Cardiac muscle cell (in vitro differentiated cells and primary cell): ENCODE measurements at places on chromosomes 2 and 18.

DNA sequence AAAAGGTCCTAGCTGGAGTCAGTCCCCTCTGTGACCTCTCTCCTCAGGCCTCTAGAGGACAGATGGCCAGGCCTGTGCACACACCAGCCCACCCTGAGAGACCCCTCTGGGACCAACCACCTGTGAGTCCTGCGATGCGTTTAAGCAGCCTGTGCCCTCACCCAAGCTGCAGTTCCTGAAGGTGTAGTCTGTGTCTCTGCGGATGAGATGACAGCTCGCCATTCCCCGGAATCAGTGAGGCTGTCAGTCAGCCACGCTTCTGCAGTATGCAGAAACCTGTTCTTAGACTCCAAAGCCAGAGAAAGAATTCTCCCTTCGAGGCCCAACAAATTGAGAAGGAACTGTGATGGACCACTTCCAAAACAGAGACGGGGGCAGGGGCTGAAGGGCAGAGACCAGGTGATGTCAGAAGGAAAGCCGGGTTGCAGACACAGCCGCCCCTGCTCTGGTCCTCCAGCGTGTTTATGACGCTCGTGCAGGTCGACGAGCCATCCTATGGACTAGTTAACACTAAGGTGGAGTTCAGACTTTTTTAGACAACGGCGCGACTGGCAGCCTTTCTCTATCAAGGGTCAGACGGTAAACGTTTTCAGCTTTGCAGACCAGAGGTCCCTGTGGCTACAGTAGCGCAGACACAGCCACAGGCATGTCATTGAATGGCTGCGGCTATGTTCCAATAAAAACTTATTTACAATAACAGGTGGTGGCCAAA lies 10.2 kb downstream of the MTERF4 start:
- DNase-seq, result no peak

- DNase-seq, result no peak
Measured at GRCh38 chr18:10705786-10706185, 180.0 kb downstream of the NAPG start.

DNA sequence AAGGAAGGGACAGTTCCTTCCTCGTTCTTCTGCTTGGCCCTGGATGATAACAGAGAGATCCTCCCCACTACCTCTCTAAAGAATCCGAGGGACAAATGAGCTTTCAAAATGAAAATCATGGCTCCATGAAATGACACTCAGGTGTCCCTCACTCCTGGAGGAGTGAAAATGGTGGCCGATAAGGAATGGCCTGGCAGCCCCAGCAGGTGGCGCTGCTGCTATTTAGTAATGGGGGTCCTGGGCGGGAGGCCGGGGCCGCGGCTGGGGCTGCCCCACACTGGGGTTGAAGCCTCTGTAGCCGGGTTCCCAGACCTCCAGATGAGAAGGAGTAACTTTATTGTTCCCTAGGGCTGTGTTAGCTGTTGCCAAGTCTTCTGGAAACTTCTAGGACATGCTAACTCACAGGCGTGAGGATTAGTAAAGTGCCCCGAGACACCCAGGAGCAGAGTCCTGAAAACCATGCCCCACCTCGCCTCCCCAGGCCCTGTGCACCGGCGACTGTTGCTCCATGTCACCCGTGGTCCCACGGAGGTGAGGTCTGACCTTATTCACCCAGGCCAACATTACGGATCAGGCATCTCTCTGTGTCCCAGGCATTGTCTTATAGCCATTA lies 138.0 kb downstream of the CTIF start:
- peak; percentile 88 for DNase-seq

DNA sequence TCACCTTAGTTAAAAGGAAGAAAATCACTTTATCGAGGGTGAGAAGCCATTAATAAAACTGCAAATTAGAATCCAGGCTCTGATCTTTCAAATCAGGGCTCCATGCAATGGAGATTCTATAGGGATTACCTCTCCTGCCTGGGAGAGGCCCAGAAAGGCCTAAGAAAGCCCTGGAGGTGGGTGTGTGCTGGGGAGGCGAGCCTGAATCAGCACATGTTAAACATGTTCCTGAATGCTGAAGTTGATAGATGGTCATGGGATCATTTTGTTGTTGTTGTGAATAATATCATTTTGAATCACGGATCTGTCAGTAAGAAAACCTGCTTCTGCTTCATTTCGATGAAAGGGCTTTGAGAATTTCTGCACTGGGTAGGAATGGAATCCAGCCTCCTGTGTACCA lies 254.3 kb downstream of the ACKR3 start:
- DNase-seq, result no peak

DNA sequence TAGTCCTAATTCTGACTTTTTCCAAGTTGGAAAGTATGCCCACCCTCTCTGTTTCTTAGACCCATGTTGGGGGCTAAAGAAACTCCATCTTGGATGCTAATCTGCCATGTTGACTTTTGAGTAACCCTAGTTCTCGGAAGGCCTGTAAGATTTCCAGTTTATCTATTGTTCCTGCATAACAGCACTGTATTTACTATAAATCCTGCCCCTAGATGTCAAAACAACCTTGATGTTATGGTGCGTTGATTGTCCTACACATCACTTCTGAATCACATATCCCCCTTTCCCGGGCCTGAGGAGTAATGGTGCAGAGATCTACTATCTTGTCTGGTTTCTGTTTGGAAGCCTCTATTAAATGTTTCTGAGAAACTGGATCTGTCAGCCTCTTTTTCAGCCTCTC lies 116.7 kb downstream of the ALK start:
- no peak for DNase-seq

DNA sequence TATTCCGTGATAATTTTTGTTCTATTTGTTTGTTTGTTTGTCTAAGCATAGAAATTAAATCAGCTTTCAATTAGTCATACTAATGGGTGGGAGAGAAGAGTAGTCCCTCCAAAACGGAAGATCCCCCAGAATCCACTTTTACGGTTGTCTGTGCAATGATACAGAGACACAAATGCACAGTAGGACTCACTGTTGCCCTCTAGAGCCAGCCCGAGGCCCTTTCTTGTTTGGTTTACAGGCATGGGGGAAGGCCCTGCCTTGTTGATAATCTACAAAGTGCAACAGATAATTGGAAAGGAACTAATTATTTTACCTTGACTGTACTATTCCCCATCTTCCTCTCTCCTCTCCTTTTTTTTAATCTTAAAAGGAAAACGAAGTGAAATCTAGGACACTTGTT lies 121.1 kb downstream of the ACOXL start:
- peak; percentile 36 for DNase-seq

DNA sequence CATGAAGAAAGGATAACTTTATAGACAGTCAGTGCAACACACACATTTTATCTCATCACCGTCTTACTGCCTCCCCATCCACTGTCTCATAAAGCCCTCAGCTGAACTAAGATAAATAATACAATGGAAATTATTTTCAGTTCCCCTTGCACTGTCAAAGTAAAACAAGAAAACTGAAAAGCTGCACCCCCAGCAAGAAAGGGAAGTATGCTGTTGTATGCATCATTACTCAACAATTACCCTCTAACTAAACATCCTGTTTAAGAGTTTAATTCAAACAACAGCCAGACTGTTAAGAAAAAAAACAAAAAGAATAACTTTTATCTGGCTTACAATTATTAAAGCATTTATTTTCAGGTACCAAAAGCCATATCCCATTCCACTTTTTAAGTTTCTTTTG lies 25.0 kb downstream of the MPPE1 start:
- no peak for DNase-seq

- DNase-seq, result peak; percentile 82
Measured at GRCh38 chr2:174051741-174052583, 86.8 kb upstream of the SP3 start.

DNA sequence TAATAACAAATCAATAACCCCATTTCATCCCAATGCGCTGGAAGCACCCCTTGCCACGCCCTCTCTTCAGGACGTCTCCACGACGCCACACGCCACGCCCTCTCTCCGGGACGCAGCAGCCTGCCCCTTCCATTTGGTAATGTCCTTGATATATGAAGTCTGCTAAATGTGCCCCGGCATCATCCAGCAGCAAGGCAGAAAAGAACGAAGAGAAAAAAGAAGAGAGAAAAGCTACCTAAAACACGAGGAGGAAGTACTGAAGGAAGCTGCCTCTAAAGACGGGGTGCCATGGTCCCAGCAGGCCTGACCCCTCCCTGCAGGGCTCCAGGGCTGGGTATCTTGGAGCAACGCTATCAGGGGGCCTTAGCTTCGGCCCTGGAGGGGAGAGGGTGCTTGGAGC lies 41.8 kb downstream of the CNGA3 start:
- DNase-seq, result no peak

- peak; percentile 3 for DNase-seq
Measured at GRCh38 chr18:38459131-38459994, 893.8 kb upstream of the CELF4 start.

GRCh38 chr2:190744041-190744440 lies 95.2 kb downstream of the NAB1 start:
- DNase-seq, result no peak

DNA sequence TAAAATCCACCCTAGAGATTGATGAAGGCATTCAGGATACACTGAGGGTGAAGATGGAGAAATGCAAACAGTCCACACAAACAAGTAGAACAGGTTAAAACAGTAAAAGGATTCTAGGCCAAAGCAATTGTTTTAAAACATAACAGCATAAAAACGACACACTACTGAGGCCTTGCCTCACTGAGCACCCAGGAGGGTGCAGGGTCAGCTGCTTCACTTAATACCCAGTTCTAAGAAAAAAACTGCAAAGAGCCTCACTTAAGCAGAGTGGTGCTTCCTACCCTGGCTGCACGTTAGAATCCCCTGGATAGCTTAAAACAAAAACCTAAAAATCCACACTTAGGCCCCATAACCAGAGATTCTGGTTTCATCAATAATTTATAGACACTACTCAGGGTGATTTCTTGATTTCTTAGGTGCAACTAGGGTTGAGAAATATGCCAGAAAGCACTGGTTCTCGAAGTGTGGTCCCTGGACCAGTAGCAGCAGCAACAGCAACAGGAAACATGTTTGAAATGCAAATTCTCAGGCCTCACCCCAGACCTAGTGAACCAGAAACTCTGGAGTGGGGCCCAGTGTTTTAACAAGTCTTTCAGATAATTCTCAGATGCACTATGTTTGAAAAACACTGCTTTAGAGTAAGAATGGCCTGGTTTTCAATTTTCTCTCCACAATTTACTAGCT lies 279.1 kb downstream of the ZEB2 start:
- no peak for DNase-seq

DNA sequence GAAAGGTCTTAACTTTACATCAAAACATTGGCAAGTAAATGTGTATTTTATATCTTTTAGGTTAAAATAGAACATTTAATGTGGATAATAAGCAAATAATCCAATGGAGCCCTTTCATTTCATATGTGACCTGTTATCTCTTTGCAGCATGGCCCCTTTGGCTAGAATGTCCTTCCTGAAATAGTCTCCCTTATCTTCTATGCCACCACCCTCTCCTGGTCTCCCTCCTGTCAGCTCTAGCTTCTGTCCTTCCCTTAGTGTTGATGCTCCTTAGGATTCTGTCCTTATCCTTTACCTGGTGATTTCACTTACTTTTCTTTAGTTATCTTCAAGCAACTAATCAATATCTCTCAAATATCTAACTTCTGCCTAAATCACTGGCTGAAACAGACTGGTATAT lies 87.1 kb upstream of the TFCP2L1 start:
- no peak for DNase-seq

DNA sequence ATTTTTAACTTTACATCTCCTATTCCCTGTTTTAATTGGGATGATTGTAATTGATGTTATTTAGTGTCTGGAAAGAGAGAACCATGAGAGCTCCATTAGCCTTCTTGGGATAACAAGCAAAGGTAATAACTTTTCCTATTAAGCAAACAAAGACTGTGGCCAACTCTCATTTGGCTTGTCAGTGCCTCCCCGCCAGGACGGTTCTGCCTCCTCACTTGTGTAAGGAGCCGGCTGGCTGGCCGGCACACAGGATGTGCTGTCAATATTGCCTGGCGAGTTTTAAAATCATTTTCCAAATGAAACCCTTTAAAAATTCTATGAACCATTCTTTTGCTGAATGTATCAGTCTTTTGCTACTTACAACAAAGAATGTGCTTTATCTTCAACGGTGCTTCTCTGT lies 898.3 kb downstream of the CPS1 start:
- DNase-seq, result no peak

DNA sequence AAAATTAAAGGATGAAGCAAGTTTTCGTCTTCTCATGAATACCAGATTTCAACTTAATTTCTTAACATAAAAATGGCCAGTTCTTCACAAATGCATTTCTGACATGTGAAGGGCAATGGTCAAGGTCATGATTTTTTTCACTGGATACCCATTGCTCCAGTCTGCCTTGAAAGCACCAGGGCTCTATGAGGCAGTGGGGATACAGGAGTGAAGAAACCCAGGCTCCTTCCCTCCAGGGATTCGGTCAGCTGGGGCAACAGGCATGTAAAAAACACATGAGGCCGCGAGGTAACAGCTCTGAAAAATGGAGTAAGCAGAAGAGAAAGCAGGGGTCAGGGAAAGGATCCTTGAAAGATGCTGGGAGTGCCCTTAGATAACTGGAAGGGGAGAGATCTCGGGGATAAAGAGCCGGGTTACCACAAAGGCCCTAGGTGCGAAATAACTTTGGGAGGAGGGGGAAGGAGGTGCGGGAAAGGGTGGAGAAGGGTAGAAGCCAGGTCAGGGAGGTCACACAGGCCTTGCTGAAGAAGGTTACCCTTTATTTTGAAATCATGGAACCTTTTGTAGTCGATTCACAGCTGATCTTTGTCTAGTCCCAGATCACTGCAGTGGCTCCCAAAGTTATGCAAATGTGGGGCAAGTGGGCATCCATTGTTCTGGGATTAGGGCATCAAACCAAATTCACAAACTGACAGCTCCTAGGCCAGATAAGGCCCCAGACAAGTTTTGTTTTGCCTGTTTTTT lies 5.2 kb upstream of the SPRED2 start:
- DNase-seq, result no peak

GRCh38 chr2:226622484-226622883 lies 177.1 kb downstream of the IRS1 start:
- no peak for DNase-seq

- DNase-seq, result peak; percentile 58
Measured at GRCh38 chr18:415617-416612, 84.6 kb downstream of the COLEC12 start.

GRCh38 chr18:29250843-29251242 lies 1073.9 kb upstream of the CDH2 start:
- no peak for DNase-seq

GRCh38 chr18:23721696-23722480 lies 32.6 kb downstream of the LAMA3 start:
- no peak for DNase-seq

GRCh38 chr2:175847128-175847527 lies 154.9 kb downstream of the LNPK start:
- no peak for DNase-seq

DNA sequence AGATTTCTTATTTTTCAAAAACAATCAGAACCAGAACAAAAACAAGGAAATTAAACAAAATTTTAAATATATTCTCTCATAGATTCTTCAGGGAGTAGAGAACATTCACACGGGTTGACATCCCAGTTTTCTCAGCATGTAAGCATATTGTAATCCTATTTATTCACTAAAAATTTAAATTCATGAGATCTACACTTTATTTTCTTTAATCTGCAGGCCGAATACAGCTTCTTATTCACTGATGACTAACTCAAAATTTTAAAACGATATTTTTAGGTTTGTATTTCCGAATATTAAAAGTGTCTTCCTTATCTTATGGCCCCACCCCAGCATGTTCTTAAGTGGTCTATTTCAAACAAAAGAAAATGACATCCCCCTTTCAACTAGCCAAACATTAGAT lies 262.4 kb downstream of the MEIS1 start:
- DNase-seq, result no peak

GRCh38 chr18:67359873-67360838 lies 156.4 kb downstream of the DSEL start:
- no peak for DNase-seq

GRCh38 chr2:158045362-158045761 lies 56.3 kb upstream of the UPP2 start:
- DNase-seq, result no peak
